Omental fat pad (tissue), 4 donors: ENCODE measurements at places on chromosomes 1 and 21.

DNA sequence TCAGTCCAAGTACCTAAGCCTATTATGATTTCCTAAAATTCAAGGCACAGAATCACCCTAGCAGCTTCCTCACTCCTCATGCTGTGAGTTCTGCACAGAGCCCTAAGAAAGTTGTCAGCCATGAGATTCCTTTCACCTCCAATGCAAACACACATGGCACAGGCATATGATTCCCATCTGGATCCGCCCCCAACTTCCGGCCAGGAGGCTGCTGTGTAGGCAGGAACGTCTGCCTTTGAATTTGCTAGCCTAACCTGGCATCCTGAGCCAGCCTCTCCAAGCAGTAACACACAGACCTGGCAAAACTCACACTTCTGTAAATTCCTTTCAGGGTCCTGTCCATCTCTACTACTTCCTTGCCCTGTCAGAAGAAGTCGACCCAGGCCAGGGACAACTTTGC lies 521.1 kb upstream of the BEND5 start:
- no peak for DNase-seq

DNA sequence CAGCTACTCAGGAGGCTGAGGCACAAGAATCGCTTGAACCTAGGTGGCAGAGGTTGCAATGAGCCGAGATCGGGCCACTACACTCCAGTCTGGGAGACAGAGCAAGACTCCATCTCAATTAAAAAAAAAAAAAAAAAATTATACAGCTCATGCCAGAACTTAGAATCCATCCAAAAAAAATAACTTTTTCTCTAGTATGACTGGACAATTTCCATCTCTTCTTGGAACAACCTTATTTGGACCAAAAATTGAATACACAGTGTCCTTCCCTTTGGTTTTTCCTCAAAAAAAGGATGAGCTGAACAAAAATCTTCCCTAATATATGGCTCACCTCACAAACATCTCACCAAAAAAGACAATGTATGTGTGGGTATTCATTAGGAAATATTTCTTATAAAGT lies 73.7 kb downstream of the TOR3A start:
- DNase-seq, result no peak

DNA sequence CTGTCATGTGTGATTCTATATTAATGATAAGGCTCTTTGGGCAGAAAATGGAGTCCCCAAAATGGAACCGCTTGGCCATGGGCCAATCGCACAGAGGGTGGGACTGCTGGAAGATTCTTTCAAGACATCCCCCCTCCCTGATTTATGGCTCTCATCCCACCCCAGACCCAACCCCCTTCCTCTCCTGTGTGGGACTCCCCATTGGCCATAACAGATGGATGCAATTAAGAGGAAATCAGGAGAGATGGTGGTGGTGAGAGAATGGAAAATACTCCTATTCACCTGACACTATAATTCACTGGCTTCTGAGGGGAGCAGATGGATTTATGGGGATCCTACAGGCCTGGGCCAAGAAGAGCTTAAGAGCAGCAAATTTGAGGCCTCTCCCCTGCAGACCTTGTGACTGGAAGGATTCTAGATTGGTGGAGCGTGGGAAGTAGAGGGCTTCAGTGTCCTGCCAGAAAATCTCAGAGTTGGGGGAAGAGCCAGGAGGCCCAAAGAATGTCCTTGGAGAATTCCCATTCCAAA lies 1.7 kb downstream of the IGFN1 start:
- DNase-seq, result no peak

GRCh38 chr1:181398544-181398943 lies 84.8 kb upstream of the CACNA1E start:
- DNase-seq, result no peak

DNA sequence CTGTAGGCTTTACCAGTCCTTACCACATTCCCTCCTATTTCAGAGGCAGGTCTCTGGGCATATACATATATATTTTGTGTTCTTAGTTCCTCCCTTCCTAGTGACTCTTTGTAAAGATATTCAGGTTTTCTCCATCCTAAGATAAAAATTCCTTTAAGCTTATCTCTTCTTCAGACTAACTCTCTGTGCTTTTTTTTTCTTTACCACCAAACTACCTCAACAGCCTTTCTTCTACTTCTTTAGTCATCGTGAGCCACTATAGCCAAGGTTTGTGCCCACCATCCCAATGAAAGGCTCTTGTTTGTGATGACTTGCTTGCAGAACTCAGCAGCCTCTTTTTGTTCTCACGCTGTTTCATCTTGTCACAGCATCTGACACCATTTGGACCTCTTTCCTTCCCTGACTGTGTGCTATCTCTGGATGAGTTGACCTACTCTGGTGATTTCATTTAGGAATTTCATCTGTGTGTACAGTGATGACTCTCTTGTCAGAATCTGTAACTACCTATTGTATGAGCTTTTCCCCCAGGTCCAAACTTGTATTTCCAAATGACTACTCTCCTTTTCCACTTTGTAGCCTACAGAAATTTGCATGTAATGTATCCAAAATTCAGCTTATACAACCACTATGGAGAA lies 59.0 kb upstream of the MACF1 start:
- no peak for DNase-seq

GRCh38 chr1:178102218-178102617 lies 8.3 kb downstream of the RASAL2 start:
- DNase-seq, result no peak

GRCh38 chr1:81654147-81654546 lies 146.6 kb upstream of the ADGRL2 start:
- DNase-seq, result no peak
